ENCODE measurements at places on chromosomes 3 and 15.

DNA sequence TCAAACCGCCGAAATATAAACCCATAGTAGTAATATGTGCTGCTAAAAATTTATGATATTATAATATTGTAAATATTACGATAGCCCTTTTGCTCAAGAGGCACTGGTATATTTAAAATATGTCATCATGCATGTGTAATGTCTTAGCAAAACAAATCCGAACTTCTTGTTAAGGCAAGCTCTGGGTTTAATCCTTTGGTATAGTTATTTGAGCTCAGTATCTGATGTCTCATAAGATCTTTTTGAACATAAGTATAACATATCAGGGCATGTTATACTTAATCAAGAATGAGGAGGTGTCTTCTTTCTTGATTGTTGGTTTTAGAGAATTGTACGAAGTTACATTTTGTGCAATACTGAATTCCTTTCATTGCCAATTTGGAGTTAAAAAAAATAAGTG is 154.1 kb upstream of the CBLB start:
- no peak for DNase-seq

DNA sequence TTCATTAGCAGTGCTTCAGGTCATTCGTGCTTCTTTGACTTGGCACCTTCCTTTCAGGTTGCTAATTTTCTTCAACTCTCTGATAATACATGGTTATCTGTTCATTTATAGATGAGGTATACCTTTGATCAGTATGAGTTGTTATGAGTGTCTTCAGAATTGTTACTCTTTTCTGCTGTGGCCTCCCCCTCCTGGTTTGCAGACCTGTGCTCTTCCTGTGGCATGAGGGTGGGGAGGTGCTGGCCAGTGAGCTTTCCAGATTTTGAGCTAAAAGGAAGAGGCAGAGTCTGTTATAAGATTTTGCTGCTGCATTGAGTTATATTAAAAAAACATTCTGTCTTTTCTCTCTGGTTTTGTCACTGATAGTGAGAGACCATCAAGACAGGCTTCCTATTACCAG is 30.8 kb upstream of the GOLGA6L9 start:
- no peak for DNase-seq

DNA sequence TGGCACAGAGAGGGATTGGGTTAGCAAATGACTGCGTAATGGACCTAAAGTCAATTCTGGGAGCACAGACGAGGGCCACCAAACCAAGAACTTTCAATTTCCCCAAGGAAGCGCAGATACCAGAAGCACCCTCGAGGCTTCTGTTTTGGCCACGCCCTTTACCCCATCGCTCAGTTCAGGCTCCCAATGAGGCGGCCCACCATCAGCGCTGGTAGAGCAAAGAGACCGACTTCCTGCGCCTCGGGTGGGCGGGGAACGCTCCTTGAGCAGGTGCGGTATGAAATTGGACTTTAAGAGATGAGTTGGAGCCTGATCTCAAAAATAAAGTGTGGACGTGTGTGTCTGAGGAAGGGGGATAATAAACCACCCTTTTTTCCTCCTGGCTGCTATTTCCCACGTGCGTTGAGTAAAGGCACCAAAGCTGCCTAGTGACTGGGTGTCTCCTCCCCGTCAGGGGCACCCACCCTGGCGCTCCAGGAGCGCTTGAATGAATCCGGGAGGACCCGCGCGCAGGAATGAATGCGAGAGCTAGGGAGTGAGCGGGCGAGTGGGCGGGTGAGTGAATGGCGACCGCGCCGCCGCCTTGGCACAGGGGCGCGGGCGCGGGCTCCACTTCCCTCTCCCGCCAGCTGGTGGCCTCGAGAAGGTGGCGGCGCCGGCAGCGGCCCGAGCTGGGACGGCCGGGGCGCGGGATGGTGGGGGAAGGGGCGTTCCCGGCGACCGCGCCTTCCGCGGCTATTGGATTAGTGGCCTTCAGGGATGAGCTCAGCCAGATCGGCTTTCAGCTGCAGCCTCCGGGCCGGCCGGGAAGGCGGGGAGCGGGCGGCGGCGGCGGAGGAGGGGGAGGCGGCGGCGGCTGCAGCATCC is at the start of gene SPSB4:
Gene SPSB4, plus strand, starts transcription at position 772 of the 867 bp plus-strand sequence. CDS start 14,758 bp downstream, outside the sequence.
- no peak for DNase-seq

DNA sequence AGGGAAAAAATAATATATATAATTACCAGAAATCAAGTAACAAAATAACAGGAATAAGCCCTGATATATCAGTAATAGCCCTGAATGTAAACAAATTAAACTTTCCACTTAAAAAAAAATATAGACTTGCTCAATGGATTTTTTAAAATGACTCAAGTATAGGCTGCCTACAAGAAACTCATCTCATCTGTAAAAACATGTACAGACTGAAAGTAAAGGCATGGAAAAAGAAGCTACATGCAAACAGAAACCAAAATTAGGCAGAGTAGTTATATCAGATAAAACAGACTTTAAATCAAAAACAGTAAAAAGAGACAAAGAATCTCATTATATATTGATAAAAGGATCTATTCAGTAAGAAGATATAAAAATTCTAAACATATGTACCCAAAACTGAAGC is 82.4 kb upstream of the STT3B start:
- DNase-seq, result no peak

- no peak for DNase-seq
These were observed 3.8 kb downstream of the CALML4 start for GRCh38 chr15:68201153-68201878.

- DNase-seq, result peak; percentile 76
These were observed at the start of gene CLDN1 for GRCh38 chr3:190321789-190322603. CLDN1 (minus strand) TSS chr3:190322446; CDS start chr3:190322206, 240 bp downstream.

- no peak for DNase-seq
These were observed 8.8 kb upstream of the A4GNT start for GRCh38 chr3:138140940-138141339.

GRCh38 chr3:171417813-171418212 is 42.4 kb downstream of the TNIK start:
- no peak for DNase-seq

- DNase-seq, result peak; percentile 32
These were observed 19.8 kb downstream of the IL1RAP start for GRCh38 chr3:190533511-190534281.

DNA sequence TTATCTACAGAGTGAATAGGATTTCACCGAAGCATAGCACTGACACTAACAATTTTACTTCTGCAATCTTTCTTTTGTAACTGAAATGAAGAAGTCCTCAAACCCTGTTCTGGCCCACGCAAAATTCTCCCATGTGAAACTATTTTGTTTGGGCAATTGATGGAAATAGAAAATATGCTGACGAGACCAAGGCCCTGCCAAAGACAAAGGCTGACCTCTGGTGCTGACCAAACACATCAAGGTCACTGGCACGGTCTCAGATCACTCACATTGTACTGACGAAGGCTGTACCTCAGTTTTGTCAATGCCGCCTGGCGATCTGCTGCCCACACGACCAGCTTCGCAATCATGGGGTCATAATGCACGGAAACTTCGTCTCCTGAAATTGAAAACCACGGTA is 58.4 kb upstream of the DCUN1D1 start:
- no peak for DNase-seq

DNA sequence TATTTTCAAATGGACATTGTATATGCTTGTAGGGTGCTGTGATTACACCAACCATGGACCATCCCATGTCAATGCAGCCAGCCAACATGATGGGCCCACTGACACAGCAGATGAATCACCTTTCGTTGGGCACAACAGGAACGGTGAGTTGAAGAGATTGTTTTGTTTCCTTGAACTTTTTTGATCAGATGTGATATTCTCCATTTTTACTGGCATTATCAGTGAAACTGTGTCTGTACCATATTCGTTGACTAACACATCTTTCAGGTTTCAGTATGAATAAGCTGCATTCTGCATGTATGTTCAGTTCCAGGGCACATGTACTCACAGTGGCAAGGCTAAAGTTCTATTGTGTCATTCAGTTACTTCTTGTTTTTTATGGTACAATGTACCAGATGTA is 655.2 kb downstream of the RBMS3 start:
- no peak for DNase-seq

GRCh38 chr3:13479332-13479581 is 849 bp upstream of the HDAC11 start:
- DNase-seq, result peak; percentile 93

DNA sequence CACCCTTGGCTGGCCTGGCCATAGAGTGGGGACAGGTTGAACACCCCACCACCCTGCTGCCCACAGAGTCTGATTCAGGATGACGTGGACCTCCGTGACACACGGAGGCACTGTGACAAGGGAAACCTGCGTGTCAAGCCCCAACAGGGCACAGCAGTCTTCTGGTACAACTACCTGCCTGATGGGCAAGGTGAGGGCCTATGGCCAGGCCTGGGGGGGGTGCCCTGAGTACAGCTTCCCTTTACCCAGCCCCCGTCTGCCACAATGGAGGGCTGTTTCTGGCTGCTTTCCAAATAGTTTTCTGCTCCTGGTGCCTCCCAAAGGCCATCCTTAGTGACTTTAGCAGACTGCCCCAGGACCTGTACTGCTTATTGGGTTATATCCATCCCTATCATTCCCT is 1.2 kb upstream of the WDR6 start:
- no peak for DNase-seq

- DNase-seq, result no peak
These were observed 824 bp upstream of the CILP start for GRCh38 chr15:65212097-65212496.

GRCh38 chr3:49456466-49456865 is 13.6 kb upstream of the DAG1 start:
- no peak for DNase-seq

GRCh38 chr3:19199131-19199530 is 50.8 kb downstream of the KCNH8 start:
- no peak for DNase-seq

GRCh38 chr3:43348852-43349574 is 62.7 kb downstream of the SNRK start:
- no peak for DNase-seq

- DNase-seq, result no peak
These were observed 335.2 kb downstream of the GAP43 start for GRCh38 chr3:115958526-115958925.

Measured in substantia nigra (tissue), 51 donors.